Fibroblast of skin of back (primary cell): ENCODE measurements at places on chromosomes 7 and 10.

- DNase-seq: no peak
Observed at GRCh38 chr10:24235471-24235870, 26.5 kb downstream of the KIAA1217 start.

- DNase-seq: no peak
Observed at GRCh38 chr10:97916586-97916985, 66.9 kb downstream of the GOLGA7B start.

DNA sequence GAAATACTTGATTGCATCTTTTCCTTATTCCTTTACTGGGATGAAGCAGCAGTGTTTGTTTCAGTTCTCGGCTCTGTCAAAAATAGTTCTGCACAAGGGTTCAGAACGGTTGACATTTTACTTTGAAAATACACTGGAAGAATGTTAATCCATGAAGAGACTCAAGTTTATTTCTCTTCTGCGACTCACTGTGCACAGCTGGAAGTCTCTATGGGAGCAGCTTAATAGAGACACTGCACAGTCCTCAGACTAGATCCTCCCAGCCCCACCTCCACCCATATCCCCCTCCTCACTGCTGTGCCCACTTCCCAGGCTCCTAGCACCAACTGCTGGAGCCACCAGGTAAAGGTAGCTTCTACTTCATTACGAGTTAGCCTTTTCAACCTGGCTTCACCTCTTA is 517.8 kb downstream of the GRID1 start:
- DNase-seq: peak; percentile 19

DNA sequence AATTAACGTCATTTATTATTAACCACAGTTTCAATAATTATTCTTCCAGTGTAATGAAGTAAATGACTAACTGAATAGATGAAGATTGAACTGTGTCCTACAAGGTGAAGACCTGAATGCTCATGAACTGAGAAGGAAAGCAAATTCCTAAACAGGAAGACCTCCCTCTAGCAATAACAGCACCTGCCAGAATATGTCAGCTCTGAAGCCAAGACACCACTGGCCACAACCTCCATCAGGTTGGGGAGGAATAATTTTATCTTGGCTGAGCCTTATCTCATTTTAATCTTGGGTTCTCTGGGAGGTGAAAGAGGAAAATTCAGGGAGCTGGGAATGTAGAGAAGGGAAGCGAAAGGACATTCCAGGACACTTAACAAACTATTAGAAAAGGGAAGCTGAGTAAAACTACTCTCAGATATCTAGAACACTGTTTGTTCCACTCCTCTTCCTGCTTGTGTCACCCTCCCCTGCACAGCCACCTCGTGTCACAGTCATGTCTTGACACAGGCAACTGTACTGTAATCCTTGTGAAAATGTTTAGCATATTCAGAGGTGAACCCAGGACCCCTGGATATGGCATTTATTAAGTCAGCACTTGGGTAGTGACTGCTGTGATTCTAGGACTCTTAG is 4.6 kb upstream of the SLC13A1 start:
- no peak for DNase-seq

DNA sequence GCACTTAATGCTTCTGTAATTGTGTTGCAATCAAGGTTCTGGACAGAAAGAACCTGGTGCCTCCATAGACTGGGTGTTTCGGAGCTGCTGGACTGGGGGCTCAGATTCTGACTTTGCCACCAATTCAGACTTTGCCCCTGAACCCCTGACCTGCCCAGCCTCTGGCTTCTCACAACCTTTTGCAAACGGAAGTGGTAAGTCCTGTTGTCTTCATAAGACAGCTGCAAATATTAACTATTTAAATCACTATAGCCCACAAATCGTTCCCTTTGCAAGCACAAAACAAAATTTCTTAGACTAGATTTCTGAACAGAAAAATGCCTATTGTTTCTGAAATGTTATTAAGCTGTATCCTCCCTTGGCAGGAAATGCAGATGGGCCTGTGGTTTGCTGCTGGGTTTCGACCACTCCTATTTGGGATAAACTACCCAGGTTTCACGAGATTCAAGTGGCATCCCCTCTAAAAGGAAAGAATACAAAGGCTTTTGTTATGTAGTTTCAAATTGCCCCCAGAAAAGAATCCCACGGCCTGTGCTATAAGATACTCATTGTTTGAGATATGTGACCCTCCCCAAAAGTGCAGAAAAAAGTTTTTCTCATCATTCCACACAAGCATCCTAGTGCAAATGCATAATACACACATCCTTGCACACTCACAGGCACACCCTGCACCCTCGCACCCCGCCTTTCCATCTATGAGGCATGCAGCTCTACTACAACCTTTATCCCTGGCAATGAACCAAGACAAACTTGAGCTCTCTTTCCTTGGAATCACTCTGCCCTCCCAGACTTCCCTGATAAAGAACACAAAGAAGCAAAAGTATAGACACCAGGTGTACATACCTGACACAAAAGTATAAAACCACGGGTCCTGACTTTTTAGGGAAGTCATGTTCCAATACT is 209.1 kb downstream of the PRPF18 start:
- no peak for DNase-seq

- DNase-seq: peak; percentile 61
Observed at GRCh38 chr10:28796606-28797512, 119.5 kb downstream of the BAMBI start.

DNA sequence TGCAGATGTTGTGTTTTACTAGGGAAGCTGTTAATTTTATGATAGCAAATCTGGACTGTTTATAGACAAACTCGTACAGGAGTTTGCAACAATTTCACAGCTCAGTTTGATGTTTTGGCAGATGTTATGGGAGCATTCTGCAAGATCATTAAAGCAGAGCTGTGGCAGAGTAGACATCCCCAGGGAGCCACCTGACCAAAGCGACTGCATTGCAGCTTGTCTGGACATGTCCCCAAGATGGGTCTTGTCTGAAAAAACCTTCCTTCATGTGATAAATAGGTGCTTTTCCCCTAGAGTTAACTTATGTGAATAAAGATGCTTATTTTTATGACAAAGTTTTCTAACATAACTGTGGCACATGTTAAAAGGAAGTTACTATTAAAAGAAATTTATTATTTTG is 91.2 kb upstream of the GPR141 start:
- DNase-seq: no peak

GRCh38 chr10:64486149-64486548 is 964.9 kb downstream of the REEP3 start:
- DNase-seq: peak; percentile 84

GRCh38 chr10:123769647-123770046 is 103.5 kb downstream of the GPR26 start:
- no peak for DNase-seq

DNA sequence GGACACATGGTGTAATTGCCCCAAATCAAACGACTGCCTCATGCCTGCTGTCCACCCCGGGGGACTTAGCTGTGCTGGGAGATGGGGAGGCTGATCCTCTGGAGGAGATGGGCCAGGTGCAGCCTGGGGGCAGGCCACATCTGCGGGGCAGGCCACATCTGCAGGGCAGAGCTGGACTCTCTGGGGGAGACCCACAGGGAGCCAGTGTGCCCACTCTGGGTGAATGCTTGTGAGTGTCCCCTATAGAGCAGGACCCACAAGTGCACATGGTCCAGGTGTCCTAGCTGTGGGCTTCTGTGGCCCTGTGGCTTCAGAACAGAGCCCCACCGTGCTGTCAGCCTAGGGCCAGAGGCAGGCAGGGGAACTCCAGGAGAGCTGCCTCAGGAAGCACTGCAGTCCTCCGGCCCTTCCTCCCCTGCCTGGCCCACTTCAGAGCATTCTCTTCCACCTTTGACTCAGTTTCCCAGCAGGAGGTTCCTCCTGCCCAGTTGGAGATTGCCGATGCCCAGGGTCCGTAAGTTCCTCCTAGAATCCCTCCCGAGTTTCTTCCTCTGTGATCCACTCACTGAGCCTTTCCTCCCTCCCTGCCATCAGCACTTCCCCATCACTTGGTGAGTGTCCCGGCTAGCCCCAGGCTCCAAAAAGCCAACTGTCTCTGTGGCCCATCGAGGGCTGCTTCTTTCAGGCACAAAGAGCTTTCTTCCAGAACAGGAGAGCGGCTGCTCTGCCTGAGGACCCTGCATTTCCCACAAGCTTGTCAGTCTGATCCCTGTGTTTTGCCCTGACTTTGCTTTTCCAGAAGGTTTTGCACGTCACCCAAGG is 50.3 kb downstream of the ADCYAP1R1 start:
- DNase-seq: no peak

DNA sequence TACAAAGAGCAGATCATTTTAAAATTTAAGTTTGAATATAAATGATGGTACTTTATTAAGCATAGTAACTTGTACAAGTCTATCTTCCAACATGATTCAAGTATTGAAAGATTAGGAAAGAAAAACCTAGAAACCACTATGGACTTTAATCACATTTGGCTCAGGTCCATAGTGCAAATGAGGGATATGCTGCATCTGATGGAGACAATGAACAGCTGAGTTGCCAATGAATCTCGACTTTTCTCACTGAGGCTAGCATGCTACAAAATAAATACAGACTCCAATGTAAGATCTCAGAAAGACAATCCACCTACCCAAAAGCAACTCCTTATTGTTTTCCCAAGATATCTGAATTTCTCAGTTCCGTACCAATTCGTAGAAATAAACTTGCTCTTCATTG is 89.8 kb downstream of the SEMA3A start:
- DNase-seq: no peak

- peak; percentile 69 for DNase-seq
Observed at GRCh38 chr10:87973635-87974034, 110.2 kb downstream of the PTEN start.

DNA sequence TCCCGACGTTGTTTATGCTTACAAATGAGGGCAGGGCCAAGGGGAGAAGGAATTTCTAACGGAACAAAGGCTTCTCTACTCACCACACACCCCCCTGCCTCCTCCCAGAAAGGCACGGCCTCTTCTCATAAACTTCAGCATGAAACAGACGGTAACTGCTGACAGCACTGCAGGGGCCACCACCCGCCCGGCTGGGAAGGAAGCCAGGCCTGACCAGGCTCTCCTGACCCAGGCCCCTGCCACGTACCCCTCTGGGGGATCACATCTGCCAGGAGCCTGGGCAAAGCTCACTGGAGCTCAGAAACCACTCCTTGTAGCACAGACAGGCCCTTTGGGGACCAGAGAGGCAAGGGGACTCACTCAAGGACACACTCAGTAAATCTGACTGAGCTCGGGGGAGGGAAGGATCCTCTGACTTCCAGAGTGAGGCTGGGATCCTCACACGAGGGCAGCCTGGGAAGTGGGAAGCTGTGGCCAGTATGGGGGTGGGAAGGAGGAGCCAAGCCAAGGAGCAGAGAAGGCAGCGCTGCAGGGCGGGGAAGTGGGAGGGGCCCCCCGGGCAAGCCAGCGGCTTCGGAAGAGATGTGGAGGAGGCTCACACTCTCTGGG is 46.1 kb downstream of the ZCCHC24 start:
- DNase-seq: peak; percentile 96

DNA sequence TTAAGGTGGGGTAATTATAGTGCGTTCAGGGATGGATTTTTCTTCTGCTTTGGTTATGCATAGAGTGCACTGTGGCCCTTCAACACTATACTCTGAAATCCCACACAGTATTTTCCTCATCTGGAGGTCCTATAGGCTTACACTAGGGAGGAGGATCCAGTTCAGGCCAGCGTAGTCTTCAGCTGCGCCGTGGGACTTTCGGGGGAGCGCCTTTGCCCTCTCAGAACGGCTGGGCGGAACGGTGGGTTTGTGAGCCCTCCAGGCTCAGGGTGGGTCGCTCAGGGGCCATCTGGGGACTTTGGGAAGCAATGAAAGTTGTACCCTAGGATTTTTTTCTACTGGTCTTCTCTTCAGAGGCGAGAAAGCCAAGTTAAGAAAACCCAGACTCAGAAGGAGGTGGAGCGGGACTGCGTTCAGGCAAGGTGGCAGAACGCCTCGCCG is 652 bp upstream of the VPS26A start:
- DNase-seq: peak; percentile 75

DNA sequence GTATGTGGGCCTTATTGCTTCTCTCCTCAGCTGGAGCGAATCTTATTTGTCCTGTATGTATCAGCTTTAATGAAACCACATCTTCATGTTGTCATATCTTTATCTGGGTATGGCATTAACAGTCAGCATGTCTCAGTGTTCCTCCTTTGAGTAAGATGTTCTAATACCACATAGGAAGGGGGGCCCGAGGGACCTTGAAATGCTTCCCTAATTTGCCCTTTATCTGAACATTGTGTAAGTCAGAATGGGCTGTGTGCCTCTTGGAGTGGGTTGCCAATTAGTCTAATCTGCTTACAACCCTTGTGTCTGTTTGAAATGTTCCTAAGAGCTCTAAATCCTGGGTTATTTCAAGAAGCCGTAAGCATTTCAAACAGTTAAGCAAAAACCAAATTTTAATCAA is 623.8 kb downstream of the SUGCT start:
- DNase-seq: no peak

DNA sequence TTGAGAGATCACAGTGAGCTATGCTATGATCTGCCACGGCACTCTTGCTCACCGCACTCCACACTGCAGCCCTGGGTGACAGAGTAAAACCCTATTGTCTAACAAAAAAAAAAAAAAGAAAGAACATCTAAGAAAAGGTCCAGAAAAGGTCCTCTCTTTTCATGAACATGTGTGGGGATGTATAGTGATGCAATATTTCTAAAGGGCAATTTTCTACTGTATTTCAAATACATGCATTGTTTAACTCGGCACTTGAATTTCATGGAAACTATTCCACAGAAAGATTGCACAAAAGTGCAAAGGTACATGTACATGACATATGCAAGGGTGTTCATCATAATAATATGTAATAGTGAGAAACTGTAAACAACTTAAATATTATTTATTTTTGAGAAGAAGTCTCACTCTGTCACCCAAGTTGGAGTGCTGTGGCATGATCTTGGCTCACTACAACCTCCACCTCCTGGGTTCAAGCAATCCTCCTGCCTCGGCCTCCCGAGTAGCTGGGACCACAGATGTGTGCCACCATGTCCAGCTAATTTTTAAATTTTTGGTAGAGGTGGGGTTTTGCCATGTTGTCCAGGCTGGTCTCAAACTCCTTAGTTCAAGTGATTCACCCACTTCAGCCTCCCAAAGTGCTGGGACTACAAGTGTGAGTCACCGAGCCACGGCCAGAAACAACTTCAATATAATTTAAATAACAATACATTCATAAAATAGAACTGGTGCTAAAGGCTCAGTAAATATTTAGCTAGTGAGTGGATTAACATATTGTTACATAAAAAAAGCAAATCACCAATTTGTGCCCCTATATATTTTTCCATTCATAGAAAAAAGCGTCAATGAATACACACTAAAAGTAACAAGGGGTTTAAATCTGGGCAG is 1.3 kb upstream of the PPRC1 start:
- DNase-seq: peak; percentile 72

DNA sequence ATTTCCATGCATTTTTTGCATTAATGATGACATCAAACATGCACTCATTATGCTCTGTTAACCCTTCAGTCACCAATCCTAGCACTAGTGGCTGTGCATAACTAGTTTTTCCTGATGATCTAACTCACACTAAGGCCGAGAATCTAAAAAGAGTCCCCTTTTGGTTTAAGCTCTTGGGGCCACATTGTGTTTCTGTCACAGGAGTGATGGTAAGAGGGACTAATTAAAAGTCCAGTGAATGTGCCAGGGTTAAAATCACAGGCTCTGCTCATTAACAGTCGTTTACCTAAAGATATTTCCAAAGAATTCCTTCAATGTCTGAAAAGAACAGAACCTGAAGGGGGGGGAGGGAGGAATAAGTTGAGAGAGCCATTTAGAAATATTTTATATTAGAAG is 359.0 kb upstream of the ANKRD30A start:
- DNase-seq: no peak
